ENCODE measurements at places on chromosomes 7 and 10.

GRCh38 chr10:24382979-24383663, 174.2 kb downstream of the KIAA1217 start:
- no peak for DNase-seq

- DNase-seq, result no peak
These were observed 990.4 kb downstream of the NRG3 start for GRCh38 chr10:82865366-82865765.

DNA sequence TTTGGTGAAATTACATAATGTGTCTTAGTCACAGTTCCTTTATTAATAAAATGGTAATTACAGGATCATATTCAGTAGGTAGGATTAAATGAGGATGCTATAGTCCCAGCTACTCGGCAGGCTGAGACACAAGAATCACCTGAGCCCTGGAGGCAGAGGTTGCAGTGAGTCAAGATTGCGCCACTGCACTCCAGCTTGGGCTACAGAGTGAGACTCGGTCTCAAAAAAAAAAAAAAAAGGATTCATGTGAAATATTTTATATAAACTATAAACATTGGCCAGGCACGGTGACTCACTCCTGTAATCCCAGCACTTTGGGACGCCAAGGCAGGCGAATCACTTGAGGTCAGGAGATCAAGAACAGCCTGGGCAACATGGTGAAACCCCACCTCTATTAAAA, 197.9 kb downstream of the IMMP2L start:
- no peak for DNase-seq

GRCh38 chr7:141221007-141221612, 147.2 kb downstream of the TMEM178B start:
- DNase-seq, result no peak
